ENCODE measurements at places on chromosomes 6 and 20. TPM values are rescaled to one million over a fixed set of nuclear protein-coding genes. Genes with fewer than 3 reads are reported as not detected.

DNA sequence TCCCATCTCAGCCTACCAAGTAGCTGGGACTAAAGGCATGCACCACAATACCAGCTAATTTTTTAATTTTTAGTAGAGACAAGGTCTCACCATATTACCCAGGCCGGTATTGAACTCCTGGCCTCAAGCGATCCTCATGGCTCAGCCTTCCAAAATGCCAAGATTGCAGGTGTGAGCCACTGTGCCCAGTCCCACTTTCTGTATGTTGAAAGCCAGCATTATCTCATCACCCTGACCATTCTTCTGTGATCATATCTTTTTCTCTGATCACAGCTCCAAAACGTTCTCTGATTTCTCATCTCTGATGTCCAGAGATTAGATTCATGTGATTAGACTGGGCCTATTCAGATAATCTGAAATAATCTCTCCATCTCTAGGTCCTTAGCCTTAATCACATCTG is 337.7 kb downstream of the TPBG start:
- no peak for DNase-seq

DNA sequence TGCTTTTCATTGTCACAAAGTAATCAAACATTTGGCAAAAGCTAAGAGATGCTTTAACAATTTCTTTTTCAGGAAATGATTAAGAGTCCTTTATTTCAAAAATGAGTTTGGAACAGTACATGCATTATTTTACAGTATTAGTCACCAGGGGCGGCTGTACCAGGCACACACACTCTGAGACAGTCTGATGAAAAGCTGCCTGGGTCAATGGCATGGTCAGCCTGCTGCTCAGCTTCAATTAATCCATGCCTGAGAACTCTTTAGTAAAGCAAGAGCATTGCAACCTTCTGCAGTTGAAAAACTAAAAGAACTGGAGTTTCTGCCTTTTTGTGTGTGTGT is 105.5 kb downstream of the TULP4 start:
- no peak for DNase-seq

C6orf89 gene
- 43.2 TPM for total RNA-seq

GRCh38 chr20:4673371-4674001 is 48.2 kb upstream of the PRND start:
- no peak for DNase-seq

- DNase-seq = no peak
Observed at GRCh38 chr20:11979306-11979990, 61.8 kb downstream of the BTBD3 start.

SHLD1 gene
- total RNA-seq = 7.1 TPM

GRCh38 chr6:39902136-39902535 is 32.1 kb downstream of the MOCS1 start:
- no peak for DNase-seq

GRCh38 chr20:32449890-32450401 is 91.8 kb downstream of the ASXL1 start:
- no peak for DNase-seq

- DNase-seq = no peak
Observed at GRCh38 chr6:10389739-10390494, 25.0 kb downstream of the TFAP2A start.

BNIP5 gene
- total RNA-seq = not detected

DNA sequence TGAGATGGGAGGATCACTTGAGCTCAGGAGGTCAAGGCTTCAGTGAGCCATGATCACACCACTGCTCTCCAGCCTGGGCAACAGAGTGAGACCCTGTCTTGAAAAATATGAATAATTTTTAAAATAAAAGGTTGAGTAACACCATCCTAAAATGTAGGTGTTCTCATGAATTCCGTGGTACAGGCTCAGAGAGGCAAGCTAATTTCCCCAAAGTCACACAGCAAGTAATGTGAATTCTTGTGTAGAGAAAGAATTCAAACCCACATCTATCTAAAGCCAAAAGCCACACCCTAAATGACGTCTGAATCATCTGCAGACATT is 80.5 kb downstream of the ZNF217 start:
- DNase-seq = no peak

POM121L2 gene
- total RNA-seq = 1.3 TPM

SLCO4A1 gene
- 1.4 TPM for total RNA-seq

GRCh38 chr20:45810191-45810970 is 2.1 kb upstream of the UBE2C start:
- DNase-seq = no peak

DNA sequence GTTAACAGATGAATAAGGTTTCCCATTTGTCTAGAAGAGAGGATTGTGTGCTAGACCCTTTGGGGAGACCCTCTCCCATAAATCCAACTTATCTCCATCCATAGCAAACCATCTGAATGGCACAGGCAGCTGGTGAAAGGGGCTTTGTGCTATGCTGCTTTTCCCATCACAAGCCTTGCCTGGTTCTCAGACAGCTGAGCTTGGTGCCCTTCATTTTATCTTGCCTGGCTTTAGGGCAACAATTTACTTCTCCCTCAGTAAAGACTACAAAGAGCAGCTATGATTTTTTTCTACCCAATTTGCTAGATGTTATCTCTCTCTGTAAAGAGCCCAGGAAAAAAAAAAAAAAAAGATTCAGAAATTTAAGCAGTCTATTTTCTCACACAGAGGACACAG is 117.0 kb upstream of the COL21A1 start:
- DNase-seq = no peak

DNA sequence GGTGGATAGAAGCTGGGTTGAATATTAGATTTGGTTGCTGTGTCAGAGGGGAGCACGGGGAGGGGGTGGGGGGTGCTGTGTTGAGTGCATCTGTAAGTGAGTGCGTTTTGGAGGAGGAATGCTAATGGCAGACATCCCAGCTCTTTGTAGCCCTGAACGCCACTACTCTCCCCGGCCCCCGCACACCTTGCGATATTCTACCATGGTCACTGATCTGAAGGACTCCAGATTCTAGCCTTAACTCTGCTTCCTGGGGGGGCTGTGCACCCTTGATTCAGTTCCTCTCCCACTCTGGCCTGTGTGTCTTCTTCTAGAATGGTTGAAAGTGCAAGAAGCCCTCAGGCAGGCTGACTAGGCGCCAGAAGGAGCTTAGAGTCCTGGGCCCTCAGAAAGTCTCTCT is 7.1 kb downstream of the GLP1R start:
- DNase-seq = no peak

DNA sequence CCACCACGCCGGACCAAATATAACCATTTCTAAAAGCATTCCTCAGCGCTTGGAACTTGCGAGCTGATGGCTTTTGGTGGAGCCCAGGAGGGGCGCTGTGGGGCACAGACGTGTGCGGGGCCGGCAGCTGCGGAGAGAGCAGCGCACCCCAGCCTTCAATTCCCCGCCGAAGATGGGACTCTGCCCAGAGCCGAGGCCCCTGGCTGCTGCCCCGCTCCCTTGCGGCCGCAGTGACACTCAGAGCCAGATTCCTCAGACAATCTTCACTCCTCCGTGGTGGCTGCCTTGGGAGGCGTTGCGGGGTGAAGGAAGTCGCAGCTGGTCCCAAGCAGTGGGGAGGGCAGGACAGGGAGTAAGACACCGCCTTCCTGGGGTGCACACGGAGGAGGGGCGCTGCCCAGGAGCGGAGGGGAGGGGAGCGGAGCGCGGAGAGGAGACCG is 87.7 kb downstream of the TMEM242 start:
- peak; percentile 64 for DNase-seq

PRR18 gene
- total RNA-seq = 1.1 TPM

- DNase-seq = no peak
Observed at GRCh38 chr6:35626401-35626800, 62.3 kb downstream of the FKBP5 start.

DNA sequence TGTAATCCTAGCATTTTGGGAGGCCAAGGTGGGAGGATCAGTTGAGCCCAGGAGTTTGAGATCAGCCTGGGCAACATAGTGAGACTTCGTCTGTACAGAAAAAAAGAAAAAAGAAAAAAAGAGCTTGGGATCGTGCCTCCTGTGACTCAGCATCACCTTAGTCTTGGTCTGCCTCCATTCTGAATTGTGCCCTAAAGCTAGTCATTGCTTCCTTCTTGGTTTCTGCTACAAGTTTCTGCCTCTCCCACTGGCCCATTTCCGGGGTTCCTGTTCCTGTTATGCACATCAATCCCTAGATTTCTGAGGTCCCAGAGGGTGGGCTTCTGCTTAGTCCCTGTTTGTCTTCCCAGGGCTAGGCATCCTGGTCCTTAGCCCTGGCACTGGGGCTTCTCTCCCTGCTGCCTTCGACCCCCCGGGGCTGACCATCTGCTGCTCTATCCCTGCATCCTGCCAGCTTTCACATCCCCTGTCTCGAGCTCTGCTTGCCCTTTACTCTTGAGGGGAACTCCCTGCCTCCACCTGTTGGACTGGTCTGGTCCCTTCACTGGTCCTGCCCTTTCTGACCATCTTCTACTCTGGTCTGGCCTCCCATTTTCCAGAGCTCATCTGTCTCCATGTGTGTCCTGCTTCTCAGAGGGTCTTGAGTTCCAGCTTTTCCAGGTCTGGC is 77.5 kb upstream of the ESR1 start:
- no peak for DNase-seq

SGK2 gene
- total RNA-seq = 0.85 TPM

- no peak for DNase-seq
Observed at GRCh38 chr6:114651611-114652010, 308.8 kb upstream of the HS3ST5 start.

PHACTR1 gene
- total RNA-seq = 39.9 TPM

GRCh38 chr6:40349123-40349900 is 237.9 kb downstream of the LRFN2 start:
- DNase-seq = no peak

GRCh38 chr20:10985536-10985935 is 311.7 kb upstream of the JAG1 start:
- no peak for DNase-seq

SAMD3 gene
- total RNA-seq = 1.0 TPM

DNA sequence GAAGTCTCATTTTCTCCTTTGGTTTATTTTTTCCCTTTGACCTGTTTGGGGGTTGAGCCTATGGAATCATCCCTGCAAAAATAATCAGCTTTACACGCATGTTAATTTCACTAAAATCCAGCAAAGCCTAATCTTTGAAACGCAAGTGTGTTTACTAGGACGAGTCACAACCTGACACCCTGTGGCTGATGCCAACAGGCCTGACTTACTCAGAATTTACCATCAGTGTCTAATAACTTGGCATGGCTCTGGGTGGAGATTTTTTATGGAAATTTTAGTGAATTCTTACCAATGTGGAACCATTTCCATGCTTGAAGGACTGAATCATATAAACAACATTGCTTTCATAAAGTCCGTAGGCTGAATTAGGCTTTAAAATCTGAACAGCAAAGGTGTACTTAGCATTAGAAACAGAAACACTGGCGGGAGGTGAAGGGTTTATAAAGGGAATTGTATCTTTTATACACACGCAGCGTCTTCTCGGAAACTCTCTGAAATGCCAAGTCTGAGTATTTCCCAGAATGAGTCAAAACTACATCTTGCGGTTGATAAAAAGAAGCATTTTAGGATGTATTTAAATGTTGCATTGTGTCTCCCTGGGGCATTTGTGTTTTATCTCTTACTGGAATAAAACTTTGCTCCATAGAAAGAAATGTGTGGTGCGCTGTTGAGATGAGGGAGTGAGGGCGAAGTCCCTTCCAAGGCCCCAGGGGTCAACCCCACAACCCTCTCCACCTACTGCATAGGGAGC is 81.2 kb downstream of the DACT2 start:
- DNase-seq = no peak

DNA sequence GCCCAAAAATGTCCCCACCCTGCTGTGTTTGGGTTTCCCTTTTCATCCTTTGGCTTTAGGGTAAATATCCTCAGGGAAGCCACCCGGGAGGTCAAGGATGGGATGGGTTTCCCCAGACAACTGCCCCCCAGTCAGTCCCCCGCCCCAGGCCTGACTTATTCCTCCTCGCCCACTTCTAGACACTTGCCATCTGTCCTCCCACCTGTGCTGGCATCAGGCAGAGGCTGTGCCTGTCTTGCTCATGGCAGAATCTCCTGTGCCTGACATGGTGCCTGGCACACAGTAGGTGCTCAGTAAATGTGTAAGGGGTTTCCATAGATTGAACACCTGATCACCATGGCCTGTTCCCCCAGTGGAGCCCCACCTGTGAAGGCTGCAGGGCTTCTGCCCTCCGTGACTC is 141.8 kb downstream of the PHACTR3 start:
- no peak for DNase-seq

RIPOR2 gene
- 1.1 TPM for total RNA-seq

- no peak for DNase-seq
Observed at GRCh38 chr6:122804962-122805485, 16.0 kb downstream of the SMPDL3A start.

- DNase-seq = no peak
Observed at GRCh38 chr6:119942078-119942752, 592.7 kb upstream of the MAN1A1 start.

TMEM242 gene
- 10.8 TPM for total RNA-seq

NCOA6 gene
- total RNA-seq = 22.0 TPM

GRCh38 chr6:124389127-124389526 is 573.1 kb upstream of the RNF217 start:
- DNase-seq = no peak

- DNase-seq = no peak
Observed at GRCh38 chr20:1491860-1492642, 831 bp upstream of the SIRPB2 start.

DNA sequence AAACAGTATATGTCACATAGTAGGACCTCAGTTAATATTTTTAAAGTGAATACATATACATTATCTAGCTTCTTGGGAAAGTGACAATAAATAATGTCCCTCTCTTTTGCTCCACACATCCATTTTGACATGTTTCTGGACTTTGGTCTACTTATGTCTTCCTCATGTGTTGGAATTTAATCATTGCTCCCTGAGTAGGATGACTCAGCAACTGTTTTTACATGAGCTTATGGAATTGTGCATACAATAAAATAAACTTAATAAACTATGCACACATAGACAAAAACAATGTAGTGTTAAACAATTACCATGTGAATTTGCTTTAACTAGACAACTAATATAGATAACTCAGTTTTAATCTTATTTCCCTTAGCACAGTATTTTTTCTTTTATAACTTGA is 503.8 kb downstream of the TFAP2B start:
- DNase-seq = no peak

IL17A gene
- not detected for total RNA-seq

SLC22A23 gene
- total RNA-seq = 72.7 TPM

DNA sequence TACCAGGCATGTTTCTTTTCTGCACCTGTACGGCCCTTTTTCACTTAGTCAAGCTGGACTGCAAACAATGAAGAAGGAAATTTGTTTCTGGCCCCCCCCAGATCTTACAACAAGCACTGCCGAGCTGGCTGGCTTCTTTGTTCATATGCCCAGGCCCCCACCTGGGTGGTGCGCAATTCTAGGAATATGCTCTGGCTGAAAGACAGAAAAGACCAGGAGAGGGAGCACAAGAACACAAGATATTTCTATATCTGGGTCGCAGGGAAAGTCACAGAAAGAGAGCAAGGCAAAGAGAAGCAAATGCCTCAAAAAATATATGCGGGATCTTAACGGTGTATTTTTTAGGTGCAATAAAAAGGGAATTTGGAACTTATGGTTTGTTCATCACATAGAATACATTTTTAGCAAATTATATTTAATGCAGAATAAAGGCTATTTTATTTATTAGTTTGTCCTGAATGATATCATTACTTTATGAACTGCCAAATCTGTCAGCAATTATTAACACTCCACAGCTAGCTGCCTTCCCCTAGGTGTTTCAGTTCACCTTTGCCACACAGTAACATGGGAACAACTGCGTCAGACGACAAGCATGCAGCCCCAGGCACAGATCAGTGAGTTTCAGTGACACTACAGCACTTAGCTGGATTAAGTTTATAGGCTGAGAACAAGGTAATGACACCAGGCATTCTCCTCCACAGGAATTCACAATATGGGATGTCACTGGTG is 76.5 kb downstream of the GJA10 start:
- DNase-seq = peak; percentile 43

GRCh38 chr6:128271011-128271410 is 249.4 kb downstream of the PTPRK start:
- DNase-seq = no peak

SIRPB2 gene
- total RNA-seq = 41.5 TPM

All from endothelial cell (in vitro differentiated cells).